Muscle of back (tissue), 13 donors: ENCODE measurements at places on chromosomes 5 and 9.
A peak's percentile ranks its signal among the peaks of the same experiment; 100 is the strongest.

- no peak for DNase-seq
Measured at GRCh38 chr9:134620751-134621557, 20.6 kb upstream of the COL5A1 start.

- no peak for DNase-seq
Measured at GRCh38 chr5:115393239-115393638, 96.8 kb upstream of the CCDC112 start.

DNA sequence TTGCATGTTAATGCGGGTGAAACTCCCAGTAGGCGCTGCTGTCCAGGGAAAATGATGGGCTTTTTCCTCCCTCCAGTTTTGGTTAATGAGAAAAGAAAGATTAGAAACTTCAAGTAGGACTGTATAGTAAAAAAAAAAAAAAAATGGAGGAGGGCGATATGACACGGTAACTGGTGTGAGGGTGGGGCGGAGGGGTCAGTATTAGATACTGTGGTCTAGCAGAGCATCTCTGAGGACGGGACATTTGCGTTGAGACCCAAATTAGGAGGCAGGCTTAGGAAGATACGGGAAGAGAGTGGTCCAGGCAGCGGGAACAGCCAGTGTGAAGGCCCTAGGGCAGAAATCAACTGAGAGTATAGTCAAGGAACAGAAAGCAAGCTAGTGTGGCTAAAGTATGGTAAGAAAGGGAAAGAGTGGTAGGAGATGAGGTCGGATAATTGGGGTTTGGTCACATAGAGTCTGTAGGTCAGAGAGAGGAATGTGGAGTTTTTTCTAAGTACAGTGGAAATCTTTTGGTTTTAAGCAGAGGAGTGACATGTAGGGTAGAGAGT, 707 bp downstream of the RMND5B start:
- peak; percentile 34 for DNase-seq

DNA sequence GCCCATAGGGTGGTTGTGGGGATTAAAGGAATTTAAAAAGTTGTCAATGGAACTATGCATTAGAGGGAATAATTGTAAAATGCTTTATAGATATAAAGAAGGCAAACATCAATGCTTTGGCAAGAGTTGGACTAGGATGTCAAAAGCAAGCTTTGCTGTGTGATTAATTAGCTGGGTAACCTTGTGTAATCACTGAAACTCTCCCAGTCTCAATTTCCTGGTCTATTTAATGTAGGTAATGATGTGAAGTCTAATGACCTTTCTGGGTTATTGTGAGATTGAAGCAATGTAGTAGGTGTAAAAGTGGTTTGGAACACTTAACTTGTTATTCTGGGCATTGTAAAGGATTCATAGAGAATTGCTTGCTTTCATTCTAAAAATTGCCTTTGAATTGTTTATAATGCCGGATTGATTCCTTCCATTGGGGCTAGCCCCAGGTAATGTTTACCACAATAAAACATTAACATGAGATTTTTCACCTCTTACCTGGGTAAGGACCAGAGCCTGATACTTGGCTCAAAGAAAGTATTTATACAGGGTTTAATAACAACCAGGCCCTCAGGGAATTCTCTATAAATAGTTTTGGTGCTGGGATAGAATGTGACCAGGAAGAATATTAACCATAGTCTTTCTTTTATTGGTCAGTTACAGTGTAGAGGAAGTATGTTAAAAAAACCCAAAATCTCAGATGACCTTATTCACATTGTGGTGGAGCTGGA, 30.0 kb upstream of the CLINT1 start:
- DNase-seq, result no peak

GRCh38 chr5:160272889-160273288, 39.5 kb downstream of the CCNJL start:
- DNase-seq, result no peak

GRCh38 chr9:121650217-121651007, 1.0 kb upstream of the DAB2IP start:
- peak; percentile 91 for DNase-seq

DNA sequence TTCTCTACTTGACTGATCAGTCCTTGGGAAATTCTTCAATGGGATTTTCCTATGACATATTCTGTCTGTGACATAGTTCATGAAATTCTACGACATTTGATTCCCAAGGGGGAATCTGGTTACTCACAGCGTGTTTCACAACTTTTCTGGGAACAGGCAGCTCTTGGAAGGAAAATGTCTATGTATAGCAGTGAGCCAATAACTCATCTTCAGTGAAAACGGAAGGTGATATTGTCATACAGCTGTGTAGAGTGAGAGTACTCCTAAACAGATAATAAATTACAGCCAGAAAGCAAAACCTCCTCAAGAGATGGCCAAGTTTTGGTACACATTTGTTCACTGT, 91.4 kb downstream of the C9orf152 start:
- DNase-seq, result peak; percentile 87

- no peak for DNase-seq
Measured at GRCh38 chr5:111869681-111870080, 112.7 kb upstream of the NREP start.

GRCh38 chr5:129904667-129905472, 605 bp downstream of the CHSY3 start:
- peak; percentile 82 for DNase-seq

DNA sequence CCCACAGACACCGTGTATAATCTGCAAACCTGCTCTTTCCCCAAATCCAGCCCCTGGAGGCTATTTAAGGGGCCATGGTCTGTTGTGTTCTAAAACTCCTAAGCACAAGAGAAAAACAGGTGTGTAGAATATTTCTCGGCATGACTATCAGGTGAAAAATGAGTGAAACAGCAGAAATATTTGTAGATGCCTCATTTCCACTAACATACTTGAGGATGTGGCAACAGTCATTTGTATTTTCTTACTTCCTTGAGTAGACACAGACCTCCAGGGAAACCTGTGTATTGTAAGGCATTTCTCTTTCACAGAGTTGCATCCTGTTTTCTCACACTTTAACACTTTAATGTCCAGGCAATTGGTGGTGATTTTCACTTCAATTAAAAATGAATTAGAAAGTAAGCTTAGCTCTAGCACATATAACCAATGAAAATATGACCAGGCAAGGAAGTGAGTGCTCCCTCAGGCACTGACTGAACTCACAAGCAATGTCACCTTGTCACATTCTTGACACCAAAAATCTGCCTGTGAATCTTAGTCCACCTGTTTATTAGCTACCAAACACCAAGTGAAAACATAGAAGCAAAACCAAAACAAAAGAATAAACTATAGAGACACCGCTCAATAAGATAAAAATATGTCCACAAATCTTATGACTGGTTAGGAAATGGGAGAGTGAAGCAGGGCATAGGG, 64.4 kb downstream of the DIRAS2 start:
- no peak for DNase-seq

- DNase-seq, result peak; percentile 85
Measured at GRCh38 chr9:13705918-13706317, 426.4 kb upstream of the MPDZ start.

DNA sequence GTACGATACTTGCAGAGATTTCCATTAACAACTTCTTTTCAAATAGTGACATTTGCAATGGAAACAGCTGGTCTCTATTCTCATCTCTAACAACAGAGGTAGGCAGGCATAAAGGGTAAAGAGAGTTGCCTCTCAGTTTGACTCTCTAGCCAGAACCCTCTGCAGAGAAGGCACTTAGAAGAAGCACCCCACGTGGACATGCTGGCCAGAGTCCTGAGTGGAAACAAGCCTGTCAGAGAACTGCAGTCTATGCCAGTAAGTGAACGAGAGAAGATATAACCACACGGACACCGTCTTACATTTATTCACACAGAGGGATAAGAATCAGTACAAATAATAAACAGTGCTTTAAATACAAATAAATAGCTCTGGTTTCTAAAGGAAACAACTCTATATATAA, 11.0 kb upstream of the LHX6 start:
- no peak for DNase-seq

DNA sequence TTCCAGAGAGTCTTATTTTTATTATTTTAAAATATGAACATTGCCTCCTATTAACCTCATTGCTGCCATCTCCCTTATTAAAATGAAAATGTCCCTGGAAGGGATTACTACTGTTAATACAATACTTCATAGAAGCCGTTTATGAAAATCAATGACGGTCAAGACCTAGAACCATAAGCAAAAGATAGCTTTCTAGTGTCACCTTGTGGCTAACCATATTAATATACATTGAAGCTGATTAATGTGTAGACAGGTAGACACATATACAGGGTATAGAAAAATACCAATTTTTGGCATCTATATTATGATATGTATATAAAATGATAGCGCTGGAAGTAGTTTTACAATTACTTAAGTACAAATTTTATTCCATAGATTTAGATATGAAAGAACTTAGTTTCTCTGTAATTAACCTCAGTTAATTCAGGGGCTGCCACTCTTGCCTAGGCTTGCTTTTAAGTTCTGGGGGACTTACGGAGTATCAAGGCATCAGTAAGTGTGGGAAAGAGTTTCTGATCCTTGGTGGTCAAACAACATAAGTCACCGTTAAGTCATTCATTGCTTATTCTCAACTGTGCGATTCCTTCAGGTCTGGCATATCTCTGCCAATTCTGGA, 2.5 kb upstream of the YTHDC2 start:
- DNase-seq, result no peak

- DNase-seq, result no peak
Measured at GRCh38 chr5:124980163-124980941, 233.9 kb upstream of the ZNF608 start.

GRCh38 chr5:90113108-90113507, 296.4 kb downstream of the CETN3 start:
- DNase-seq, result no peak

GRCh38 chr5:155807884-155808576, 518.9 kb upstream of the SGCD start:
- peak; percentile 6 for DNase-seq

DNA sequence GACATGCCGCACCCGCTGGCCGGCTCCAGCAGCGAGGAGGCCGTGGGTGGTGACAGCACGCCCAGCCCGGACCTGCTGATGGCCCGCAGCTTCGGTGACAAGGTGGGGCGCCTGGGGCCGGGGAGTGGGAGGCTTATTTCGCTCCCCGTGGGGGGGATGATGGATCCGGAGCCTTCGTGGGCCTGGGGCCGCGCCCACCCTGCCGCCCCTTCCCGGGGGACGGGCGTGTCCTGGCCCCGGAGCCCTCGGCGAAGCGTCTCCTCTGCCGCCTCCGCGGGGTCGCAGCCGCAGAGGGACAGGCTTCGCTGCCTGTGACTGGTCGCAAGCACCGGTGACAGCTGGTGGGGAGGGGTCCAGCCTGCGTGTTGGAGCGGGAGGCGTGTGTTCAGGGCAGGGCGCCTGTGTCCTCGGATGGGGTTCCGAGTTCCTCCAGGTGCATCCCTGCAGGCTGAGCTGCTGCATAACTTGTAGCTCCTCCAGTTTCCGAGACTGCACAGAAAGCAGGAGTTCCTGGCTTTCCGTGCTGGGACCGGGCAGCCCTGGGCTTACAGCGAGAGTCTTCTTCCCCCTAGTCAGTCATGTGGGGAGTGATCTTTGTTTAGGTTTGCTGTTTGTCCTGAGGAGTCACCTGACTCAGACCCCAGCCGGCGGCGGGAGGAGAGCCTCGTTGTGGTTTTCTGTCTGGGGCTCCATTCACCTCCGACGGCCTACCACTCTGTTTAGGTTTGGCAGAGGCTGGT, 666 bp downstream of the SNX30 start:
- DNase-seq, result peak; percentile 51

- DNase-seq, result no peak
Measured at GRCh38 chr9:121672213-121672612, 20.8 kb downstream of the DAB2IP start.

DNA sequence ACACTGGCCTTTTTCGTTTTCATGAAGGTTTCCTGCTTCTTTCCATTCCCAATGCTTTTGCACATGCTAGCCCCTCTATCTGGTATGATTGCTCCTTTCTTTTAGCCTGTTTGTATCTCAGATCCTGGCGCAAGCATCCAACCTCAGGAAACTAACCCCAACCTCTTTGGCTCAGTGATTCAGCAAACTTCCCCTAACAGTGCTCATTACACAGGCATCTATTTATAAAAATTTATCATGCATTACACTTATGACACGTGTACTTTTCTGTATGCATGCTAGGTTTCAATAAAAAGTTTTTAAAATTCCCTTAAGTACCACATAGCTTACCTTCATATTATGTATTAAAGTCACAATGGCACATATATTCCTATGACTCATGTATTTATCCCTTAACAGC, 218.9 kb downstream of the EPB41L4A start:
- DNase-seq, result no peak

DNA sequence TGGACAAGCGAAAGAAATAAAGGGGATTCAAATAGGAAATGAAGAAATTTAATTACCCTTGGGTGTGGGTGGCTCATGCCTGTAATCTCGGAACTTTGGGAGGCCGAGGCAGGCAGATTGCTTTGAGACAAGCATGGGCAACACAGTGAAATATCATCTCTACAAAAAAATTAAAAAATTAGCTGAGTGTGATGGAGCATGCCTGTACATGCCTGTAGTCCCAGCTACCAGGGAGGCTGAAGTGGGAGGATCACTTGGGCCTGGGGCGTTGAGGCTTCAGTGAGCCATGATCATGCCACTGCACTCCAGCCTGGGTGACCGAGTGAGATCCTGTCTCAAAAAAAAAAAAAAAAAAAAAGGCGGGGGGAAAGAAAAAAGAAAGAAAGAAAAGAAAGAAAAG, 4.0 kb upstream of the RCL1 start:
- no peak for DNase-seq

GRCh38 chr9:99419070-99419469, 197.0 kb downstream of the SEC61B start:
- no peak for DNase-seq

GRCh38 chr5:169656125-169656901, 19.2 kb downstream of the DOCK2 start:
- no peak for DNase-seq

DNA sequence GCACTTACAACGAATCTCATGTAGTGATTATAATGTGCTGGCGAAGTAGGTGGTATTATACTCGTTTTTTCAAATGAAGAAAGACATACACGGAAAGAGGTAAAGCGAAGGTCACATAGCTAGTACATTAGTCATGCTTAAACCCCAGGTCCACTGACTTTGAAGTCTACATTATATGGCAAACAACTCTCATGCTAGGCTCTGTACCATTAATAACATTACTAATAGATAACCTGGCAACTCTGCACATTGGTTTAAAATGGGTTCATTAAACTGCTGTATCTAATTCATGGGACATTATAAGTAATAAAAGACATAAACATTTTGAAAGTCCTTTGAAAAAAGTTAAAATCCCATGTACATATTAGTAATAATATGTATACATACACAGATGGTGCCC, 21.2 kb downstream of the FYB1 start:
- no peak for DNase-seq

DNA sequence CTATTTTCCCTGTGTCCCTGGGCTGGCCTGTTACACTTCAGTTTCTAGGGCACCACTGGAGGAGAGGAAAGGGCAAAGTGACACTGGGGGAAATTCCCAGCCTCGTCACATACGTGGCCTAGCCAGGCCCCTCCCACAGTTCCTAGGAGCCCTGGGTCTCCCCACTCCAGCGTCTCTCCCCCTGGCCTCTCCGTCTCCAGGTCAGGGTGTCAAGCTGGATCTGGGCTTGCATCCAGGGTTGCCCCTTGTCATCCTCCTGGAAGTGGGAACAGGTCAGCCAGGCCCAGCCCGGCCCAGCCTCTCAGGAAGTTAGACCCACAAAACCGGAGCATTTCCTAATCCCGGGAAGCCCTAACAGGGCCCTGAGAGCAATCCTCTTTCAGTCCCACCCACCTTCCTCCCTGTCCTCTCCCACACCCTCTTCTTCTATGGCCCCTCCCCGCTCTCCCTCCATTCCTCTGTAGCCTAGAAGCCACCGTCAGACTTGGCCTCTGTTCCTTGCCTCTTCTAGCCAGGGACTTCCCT, 4.7 kb upstream of the TNIP1 start:
- no peak for DNase-seq

- DNase-seq, result no peak
Measured at GRCh38 chr9:116414374-116414773, 260.8 kb downstream of the PAPPA start.
